B cell (primary cell): ENCODE measurements at places on chromosomes 7 and 10. TPM values are rescaled to one million over a fixed set of nuclear protein-coding genes. Genes with fewer than 3 reads are reported as not detected.

DNA sequence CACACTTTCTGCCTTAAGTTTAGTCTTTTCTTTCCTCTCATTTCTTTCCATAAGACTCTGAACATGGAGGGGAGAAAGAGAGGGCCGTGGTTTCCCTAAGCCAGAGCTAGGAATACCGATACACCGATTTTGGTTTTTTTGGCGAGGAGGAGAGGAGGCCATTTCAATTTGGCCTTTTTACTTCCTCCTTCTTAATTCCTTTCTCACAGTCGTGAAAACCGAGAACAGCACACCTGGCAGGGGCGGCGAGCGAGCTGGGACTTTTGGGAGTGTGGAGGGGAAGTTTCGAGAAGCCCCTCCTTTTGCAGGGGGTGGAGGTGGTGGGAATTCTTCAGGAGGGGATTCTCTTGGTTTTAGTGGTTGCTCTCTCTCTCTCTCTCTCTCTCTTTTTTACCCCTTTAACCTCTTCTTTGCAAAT is 6.2 kb downstream of the GATA3 start:
- DNase-seq = no peak

DNA sequence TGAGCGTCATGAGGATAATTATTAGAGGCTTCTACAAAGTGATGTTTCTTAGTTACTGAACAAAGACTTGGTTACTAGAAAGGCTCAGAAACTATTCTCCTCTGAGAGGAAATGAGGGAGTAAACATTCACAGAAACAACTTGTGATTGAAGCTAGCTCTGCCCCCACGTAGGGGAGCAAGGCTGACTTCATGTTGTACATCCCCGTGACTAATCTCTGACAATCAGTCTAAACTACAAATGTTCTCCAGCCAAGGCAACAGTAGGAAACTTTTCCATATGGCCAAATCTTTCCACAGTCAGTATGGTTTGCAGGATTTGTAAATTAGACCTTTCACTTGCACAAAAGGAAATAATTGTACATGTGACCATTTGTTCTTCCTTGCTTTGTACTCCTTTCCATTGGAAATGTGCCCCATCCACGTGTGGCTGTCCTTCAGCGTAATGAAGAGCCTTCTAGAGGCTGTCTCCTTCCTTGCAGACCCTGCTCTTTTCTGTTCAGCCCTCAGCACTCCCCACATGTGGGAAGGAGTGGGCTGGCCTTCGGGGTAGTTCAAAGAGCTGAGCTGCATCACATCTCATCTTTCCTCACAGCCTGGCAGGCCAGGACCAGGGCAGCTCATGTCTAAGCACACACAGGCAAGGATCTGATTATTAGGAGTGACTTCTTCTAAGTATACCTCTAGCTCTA is 93.5 kb downstream of the PCGF5 start:
- DNase-seq = no peak

GRCh38 chr10:5565205-5565545 is 40.4 kb downstream of the CALML3 start:
- DNase-seq = no peak

DNA sequence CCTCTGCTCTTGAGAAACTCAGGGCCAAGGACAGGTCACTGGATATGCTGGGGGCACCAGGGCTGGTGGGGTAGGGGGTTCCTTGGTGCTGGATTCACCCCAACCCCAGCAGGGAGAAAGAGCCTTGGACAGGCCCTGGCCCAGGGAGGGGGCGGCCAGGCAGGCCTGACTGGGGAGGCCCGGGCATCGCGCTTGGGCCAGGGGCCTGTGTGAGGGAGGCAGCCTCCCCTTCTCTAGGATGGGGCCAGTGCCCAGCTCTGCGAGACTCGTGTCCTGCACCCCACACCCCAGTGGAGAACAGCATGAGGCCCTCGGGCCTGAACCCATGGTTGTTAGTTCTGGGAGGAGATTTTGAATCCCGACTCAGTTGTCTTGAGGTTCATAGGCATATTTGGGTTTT is 217.1 kb downstream of the ZNF248 start:
- DNase-seq = no peak

GRCh38 chr10:76972541-76972940 is 665.1 kb downstream of the KCNMA1 start:
- DNase-seq = no peak

DNA sequence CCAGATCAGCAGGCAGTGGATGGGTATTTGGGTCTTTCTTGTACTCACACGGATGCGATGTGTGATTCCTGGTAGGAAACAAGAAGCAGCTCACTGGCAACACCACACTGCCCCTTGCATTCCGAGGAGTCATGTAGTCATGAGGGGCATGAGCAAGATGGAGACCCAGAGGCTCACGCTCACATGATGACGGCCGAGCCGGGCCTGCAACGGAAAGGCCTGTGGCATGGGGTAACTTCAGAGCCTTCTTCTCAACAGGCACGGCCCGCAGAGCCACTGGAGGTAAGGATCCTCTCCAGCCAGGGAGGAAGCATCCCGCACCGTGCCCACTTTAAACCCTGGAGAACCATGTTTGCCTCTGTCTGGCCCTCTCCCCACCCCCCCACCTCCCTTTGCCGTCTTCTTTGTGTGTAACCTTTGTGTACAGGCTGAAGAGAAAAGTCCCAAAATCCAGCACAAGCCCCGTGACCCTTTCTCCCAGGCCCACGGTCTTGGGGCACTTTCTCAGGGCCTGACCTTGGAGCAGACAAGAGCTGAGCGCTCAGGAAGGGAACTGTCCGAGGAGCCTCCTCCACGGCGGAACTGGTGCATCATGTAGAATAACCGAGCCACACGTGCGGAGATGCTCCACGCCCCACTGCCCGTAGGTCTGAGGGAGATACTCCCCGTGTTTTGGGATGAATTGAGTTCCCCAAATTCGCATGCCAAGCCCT is 516.4 kb downstream of the DNAJB6 start:
- DNase-seq = no peak

DNA sequence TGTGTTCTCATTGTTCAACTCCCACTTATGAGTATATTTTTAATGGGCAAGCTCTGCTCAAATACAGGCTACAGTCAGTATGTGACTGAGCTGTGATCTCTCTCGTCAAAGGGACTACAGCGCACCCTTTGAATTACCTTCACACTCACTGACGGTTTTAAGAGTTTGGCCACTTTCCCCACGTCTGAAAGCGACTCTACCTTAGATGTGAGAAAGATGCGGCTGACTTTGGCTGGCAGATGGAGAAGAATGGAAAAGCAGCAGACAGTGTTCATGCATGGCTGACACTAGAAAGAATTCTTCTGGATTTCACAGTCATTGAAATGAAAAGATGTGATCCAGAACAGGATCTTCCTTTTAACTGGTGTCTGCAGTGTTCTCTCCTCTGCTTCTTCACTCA is 2.0 kb upstream of the ATRNL1 start:
- no peak for DNase-seq

GRCh38 chr7:22255834-22256233 is 101.1 kb downstream of the RAPGEF5 start:
- DNase-seq = no peak

DNA sequence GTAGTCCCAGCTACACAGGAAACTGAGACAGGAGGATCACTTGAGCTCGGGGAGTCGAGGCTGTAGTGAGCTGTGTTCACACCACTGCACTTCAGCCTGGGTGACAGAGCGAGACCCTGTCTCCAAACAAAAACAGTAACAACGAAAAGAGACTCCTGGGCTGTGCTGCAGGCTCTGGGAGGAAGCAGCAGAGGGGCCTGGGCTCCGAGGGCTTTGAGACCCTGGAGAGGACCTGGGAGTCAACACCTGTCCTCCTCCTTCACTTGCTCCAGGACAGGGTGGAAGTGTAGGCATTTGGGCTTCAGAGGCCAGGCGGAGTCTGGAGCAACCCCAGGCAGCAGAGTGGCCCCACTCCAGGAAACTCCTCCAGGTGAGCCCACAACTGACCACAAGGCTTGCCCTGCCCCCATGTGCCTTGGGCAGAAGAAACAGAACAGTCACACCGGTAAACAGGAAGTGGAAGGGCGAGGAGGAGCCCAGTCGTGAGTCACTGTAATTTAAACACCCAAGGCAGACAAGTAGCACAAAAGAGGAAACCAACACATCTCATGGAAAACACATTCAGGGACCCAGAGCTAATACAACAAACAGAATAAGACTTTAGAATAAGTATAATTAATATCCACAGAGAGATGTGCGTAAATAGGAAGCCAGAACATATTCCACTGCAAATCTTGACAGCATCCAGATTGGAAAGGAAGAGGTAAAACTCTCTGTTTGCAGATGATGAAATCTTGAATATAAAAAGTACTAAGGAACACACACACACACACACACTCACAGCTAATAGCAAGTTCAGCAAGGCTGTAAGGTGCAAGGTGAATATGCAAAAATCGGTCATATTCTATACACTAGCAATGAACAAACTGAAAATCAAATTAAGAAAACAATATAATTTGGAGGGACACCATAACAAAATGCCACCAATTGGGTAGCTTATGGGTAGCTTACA is 20.5 kb upstream of the RASGEF1A start:
- DNase-seq = peak; percentile 30

DNA sequence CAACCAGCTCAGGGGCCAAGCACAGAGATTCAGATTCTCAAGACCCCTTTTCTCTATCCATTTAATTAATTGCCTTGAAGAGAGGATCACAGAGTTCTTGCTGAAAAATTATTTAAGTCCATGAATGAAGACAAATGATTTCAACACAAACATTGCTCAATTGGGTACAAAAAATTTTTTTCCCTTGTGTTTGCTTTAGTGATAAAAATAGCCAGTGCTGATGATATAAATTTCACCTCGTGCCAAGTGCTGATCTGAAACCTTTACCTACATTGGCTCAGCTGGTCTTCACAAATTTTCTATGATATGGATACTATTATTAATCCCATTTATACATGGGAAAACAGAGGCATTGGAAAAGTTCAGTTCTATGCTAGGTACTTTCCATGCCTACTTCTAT is 377.1 kb downstream of the NRG3 start:
- no peak for DNase-seq

DNA sequence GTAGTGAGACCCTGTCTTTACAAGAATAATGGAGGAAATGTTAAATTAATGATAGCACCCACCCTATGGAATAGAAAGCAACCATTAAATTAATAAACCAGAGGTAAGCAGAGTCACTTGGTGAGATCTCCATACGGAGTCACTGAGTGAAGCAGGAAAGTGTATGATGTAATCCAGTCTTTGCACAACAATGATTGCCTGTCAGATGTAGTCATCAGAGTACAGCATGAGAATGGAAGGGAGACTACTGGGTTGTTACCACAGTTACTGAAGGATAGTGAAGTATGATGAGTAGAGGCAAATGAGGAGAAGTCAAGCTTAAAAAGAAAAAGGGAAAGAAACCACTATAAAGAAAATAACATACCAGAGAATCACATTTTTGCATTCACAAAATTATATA is 371.9 kb upstream of the SHH start:
- no peak for DNase-seq

- no peak for DNase-seq
Measured at GRCh38 chr7:87935384-87935706, 1.3 kb downstream of the ADAM22 start.

- DNase-seq = no peak
Measured at GRCh38 chr10:75793848-75794247, 362.4 kb downstream of the LRMDA start.

GRCh38 chr7:434891-435629 is 84.6 kb downstream of the PDGFA start:
- no peak for DNase-seq

- no peak for DNase-seq
Measured at GRCh38 chr7:72278550-72278949, 133.6 kb downstream of the CALN1 start.

DNA sequence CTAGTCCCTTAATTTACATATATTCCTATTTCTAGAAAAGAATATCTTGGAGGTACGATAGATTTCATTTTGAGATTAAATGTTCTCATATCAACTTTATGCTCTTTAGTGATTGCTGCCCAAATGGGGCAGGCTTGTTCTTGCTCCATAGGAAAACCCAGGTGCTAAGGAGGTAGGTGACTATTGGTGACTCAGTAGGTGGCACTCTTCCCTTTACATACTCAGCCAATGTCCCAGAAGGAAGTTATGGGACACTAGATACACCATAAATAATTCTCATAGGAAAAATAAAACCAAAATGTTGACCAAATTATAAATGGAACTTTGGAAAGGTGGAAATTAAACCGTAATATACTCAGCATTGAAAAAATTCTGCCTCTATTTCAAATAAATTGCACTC is 4.0 kb downstream of the SKAP2 start:
- DNase-seq = no peak

- no peak for DNase-seq
Measured at GRCh38 chr7:90212149-90212495, 582 bp downstream of the STEAP2 start.

DNA sequence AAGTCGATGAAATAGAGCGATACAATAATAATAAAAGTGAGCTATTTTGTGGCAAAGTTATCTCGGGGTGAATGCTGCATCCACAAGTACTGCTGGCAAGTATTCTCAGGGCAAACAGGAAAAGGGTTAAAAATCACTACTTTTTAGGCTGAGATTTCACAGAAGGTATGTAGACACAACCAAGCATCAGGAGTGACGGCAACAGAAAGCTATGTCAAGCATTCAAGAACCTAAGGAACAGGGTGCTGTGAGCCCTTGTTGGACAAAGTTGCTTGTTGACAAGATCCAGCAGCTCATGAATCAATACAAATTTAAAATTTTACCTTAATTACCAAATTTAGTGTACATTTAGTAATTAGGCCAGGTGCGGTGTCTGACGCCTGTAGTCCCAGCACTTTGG is 41.2 kb upstream of the C1QL3 start:
- no peak for DNase-seq

DNA sequence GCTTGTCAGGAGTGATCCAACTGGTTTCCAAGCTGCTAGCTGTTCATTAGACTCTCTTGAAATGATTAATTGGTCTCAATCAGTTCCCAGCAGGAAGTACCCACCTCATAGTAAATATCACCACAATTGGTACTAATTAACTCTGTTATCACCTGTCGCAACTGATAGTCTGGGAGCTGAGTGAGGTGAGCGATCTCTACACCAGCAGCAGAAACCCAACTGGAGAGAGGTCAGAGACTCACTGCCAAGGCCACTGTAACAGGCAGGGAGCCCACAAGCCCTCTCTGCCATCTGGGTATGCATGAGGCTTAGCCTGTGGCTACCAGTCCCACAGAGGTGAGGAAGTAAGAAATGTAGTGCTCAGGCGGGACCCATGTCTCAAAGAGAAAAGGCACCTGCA is 245.5 kb downstream of the DYNC1I1 start:
- no peak for DNase-seq

Gene SEMA3A
- polyA plus RNA-seq = not detected in 2 replicates

Gene ARMC3
- polyA plus RNA-seq = not detected in 2 replicates

Gene SEPHS1
- polyA plus RNA-seq = 14.7 and 15.8 TPM in 2 replicates

Gene CELF2
- 59.5 and 69.3 TPM in 2 replicates for polyA plus RNA-seq

Gene HMX2
- polyA plus RNA-seq = not detected in 2 replicates

Gene SLC26A4
- polyA plus RNA-seq = 0.13 and 0.48 TPM in 2 replicates

Gene AGBL3
- 0.51 and 0.52 TPM in 2 replicates for polyA plus RNA-seq

Gene SLC16A9
- 0.04 and 0.19 TPM in 2 replicates for polyA plus RNA-seq
